ENCODE measurements at places on chromosomes 16 and 17.

GRCh38 chr17:76501827-76502307 is 644 bp upstream of the RHBDF2 start:
- no peak for DNase-seq

DNA sequence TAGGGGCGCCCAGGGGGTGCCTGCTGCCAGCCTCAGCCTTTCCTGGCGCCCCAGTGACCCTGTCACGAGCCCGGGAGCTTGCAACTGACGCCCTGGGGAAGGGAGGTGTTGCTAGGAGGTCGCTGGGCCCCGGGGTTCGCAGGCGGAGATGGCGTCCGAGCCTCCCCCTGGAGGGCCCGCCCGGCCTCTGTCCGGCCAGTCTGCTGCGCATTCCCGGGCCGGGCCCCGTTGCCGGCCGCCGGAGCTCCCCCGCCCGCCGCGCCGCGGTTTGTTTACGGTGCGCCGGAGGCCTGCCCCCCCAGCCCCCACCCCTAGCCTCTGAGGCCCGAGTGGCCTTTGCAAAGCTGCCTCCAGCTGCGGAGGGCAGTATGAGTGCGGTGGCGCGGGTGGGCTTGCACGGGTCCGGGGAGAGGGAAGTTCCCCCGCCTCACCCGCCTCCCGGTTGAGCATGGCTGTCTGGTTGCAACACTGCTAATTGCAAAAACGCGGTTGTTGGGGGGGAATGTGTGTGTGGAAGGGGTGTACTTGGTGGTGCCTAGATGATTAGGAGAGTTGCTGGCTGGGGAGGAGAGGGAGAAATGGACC is 514 bp downstream of the THRA start:
- DNase-seq, result no peak

DNA sequence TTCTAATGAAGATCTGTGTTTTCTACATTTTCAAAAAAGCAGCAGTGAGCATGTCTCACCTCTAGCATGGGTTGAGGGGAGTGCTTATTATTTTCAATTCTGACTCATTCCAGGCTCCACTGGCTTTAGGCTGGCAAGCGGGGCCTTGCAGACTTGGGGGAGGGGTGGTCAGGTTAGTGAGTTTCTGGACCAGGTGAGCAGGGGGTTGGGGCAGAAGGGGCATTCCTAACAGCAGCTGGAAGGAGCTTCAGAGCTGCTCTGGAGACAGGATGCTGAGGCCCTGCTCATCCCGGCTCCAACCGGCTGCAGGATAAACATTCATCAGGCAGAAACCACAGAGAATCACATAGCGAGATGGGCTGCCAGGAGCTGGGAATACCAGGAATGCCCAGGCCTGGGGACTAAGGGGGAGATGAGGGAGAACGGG is 10.5 kb upstream of the KRT19 start:
- DNase-seq, result no peak

DNA sequence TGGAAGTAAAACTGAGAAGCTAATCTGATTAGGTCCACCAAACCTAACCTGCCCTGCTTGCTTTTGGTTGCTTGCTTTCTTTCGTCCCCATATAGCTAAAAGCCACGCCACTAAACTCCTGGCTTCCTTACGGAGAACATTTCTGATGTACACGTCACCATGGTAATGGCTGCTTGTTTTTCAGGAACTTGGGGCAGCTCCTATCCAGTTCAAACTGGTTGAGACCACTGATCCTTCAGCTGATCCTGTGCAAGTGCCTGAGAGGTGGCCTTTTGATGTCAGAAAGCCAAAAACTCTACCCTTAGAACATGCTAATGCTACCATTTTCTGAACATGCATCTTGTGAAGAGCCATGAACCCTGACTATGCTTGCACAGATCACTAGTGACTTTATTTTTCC is 14.4 kb upstream of the DHRS7C start:
- DNase-seq, result no peak

All from fibroblast of the aortic adventitia (primary cell).